ENCODE measurements at places on chromosomes 5 and 9.

DNA sequence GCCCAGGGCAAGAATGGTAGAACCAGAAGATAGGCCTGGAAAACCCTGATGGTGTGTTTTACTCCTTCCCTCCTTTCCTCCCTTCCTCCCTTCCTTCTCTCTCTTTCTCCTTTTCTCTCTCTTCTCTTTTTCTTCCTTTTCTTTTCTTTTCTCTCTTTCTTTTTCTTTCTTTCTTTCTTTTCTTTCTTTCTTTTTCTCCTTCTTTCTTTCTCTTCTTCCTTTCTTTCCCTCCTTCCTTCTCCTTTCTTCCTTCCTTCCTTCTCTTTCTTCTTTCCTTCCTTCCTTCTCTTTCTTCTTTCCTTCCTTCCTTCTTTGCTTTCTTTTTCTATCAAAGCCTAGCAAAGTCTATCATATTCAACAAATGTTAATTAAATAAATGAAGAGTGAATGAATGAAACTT, 24.0 kb upstream of the UBE2QL1 start:
- H3K4me3 ChIP-seq, result no peak overlapping the region
- no peaks in the 10 kb centered on the region for H3K36me3 ChIP-seq
- no peaks in the 10 kb centered on the region for H3K27me3 ChIP-seq
- no peaks in the 10 kb centered on the region for H3K4me1 ChIP-seq

- DNase-seq, result peak; percentile 36
- peaks cover 3% of the 10 kb centered on the region for H3K36me3 ChIP-seq
- H3K27me3 ChIP-seq, result no peaks in the 10 kb centered on the region
- H3K4me3 ChIP-seq, result no peak overlapping the region
- H3K4me1 ChIP-seq, result peaks cover 2% of the 10 kb centered on the region
Measured at GRCh38 chr5:119527351-119527750, 75.1 kb downstream of the HSD17B4 start.

GRCh38 chr9:124342776-124343485, 72.3 kb downstream of the PSMB7 start:
- DNase-seq, result peak; percentile 94
- H3K4me3 ChIP-seq, result no peak overlapping the region

GRCh38 chr5:173317852-173318251, 10.4 kb downstream of the STC2 start:
- peak overlapping the region; percentile 9 for H3K27ac ChIP-seq
- no peak overlapping the region for H3K4me3 ChIP-seq
- H3K27me3 ChIP-seq, result no peaks in the 10 kb centered on the region
- peaks cover 56% of the 10 kb centered on the region for H3K36me3 ChIP-seq
- no peak for DNase-seq

DNA sequence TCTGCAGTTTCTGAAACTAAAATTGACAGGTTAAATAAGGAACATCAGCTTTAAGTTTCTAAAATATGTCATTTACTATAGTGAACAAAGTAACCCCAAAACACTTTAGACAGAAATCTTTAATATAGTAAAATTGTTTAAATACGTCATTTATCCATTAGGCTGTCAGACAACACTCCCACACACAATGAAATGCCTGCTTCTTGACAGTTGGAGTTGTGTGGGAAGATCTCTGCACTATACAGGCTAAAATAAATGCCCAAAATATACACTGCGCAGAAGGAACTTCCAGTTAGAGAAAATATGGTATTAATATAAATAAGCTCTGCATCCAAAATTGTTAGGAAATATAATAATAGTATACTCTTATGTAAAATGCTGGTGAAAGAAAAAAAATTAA, 794.4 kb downstream of the CDH18 start:
- H3K4me3 ChIP-seq, result no peak overlapping the region
- no peaks in the 10 kb centered on the region for H3K4me1 ChIP-seq
- no peak overlapping the region for H3K27ac ChIP-seq
- no peaks in the 10 kb centered on the region for H3K27me3 ChIP-seq
- no peaks in the 10 kb centered on the region for H3K36me3 ChIP-seq
- no peak for DNase-seq

GRCh38 chr5:169494383-169494935, 89.1 kb upstream of the SPDL1 start:
- no peak for DNase-seq
- H3K27ac ChIP-seq, result no peak overlapping the region
- no peaks in the 10 kb centered on the region for H3K36me3 ChIP-seq
- no peak overlapping the region for H3K4me3 ChIP-seq

DNA sequence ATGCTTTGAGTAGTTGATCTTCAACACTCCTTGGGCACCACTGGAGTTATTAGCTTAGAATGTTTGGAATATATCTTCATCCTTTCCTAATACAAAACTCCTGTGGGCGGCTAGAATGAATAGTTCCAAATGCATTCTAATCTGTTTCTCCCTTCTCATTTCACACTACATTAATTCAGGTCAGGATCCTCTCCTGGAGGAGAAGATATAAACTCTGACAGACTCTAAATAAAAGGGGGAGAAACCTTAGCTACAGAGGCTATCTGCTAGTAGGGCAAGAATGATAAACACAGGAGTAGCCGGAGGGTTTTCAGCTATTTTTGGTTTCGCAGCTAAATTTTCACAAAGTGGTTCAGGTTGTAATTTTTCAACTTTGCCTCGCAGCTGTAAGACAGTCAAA, 45.2 kb upstream of the FAM240B start:
- no peak overlapping the region for H3K4me3 ChIP-seq
- no peak for DNase-seq
- H3K27ac ChIP-seq, result no peak overlapping the region
- H3K27me3 ChIP-seq, result no peaks in the 10 kb centered on the region
- H3K36me3 ChIP-seq, result no peaks in the 10 kb centered on the region

DNA sequence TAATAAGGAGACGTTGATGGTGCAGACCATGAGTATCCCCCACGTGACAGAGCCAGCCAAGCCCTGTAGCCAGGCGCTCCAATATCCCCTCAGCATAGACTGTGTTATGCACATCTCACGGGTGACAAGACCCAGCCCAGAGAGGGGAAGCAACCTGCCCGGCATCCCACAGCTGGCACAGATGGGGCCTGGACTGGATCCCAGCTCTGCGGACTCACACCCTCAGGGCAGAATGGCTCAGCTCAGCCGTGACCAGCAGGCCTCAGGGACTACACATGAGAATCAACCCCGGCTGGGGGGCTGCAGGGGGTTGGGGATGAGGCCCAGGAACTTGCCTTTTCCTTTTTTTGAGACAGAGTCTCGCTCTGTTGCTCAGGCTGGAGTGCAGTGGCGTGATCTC, 11.7 kb downstream of the FIBCD1 start:
- no peak overlapping the region for H3K27ac ChIP-seq
- no peaks in the 10 kb centered on the region for H3K36me3 ChIP-seq
- H3K27me3 ChIP-seq, result no peaks in the 10 kb centered on the region
- H3K4me1 ChIP-seq, result peaks cover 23% of the 10 kb centered on the region
- peak; percentile 11 for DNase-seq
- H3K4me3 ChIP-seq, result no peak overlapping the region

DNA sequence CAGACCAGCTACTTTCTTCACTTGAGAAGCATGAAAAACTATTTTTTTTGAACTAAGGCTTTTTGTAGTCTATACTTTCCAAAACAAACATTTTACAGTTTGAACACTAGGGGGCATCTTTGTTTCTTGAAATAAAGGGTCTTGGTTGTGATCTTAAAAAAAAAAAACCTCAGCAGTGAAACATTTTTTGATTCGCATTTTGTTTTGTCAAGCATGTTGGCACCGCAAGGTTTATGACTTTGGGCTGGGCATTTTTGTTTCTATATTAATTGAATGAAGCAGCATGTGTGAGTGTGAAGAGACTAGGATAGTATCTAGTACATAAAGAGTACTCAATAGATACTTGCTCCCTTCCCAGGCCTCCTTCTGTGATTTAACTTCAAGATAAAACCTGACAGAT, 31.6 kb upstream of the ACOT12 start:
- peaks cover 21% of the 10 kb centered on the region for H3K4me1 ChIP-seq
- H3K27ac ChIP-seq, result peak overlapping the region; percentile 42
- no peak overlapping the region for H3K4me3 ChIP-seq
- H3K36me3 ChIP-seq, result no peaks in the 10 kb centered on the region
- no peaks in the 10 kb centered on the region for H3K27me3 ChIP-seq

DNA sequence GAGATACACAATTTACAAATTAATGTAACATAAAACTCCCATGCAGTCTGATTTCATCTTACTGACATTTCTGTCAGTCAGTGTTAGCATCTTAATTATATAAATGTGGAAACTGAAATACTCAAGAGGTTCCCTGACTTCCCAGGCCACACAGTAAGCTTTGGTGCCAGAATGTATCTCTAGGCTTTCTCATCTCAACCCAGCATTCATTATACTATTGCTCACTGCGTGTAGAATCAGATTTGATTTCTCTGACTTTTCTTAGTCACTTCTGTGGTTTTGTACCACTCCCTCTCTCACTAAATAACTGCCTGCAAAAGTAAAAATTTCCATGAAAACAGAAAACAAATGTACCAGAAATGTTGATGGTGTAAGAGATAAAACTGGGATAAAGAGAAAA, 31.7 kb upstream of the CDKN2B start:
- peaks cover 4% of the 10 kb centered on the region for H3K4me1 ChIP-seq
- no peak overlapping the region for H3K27ac ChIP-seq
- no peak overlapping the region for H3K4me3 ChIP-seq
- peak; percentile 69 for DNase-seq

- peaks cover 3% of the 10 kb centered on the region for H3K36me3 ChIP-seq
- no peak for DNase-seq
- H3K27me3 ChIP-seq, result no peaks in the 10 kb centered on the region
Measured at GRCh38 chr9:105385381-105385985, 62.4 kb upstream of the FSD1L start.

GRCh38 chr5:119680080-119680479, 50.7 kb downstream of the FAM170A start:
- no peaks in the 10 kb centered on the region for H3K4me1 ChIP-seq
- no peak for DNase-seq
- H3K27me3 ChIP-seq, result no peaks in the 10 kb centered on the region
- H3K36me3 ChIP-seq, result no peaks in the 10 kb centered on the region
- no peak overlapping the region for H3K27ac ChIP-seq
- no peak overlapping the region for H3K4me3 ChIP-seq

- peaks cover 30% of the 10 kb centered on the region for H3K36me3 ChIP-seq
- H3K4me3 ChIP-seq, result no peak overlapping the region
- peaks cover 25% of the 10 kb centered on the region for H3K4me1 ChIP-seq
- no peaks in the 10 kb centered on the region for H3K27me3 ChIP-seq
- peak overlapping the region; percentile 99 for H3K27ac ChIP-seq
Measured at GRCh38 chr9:92035687-92036410, 79.4 kb downstream of the SPTLC1 start.

DNA sequence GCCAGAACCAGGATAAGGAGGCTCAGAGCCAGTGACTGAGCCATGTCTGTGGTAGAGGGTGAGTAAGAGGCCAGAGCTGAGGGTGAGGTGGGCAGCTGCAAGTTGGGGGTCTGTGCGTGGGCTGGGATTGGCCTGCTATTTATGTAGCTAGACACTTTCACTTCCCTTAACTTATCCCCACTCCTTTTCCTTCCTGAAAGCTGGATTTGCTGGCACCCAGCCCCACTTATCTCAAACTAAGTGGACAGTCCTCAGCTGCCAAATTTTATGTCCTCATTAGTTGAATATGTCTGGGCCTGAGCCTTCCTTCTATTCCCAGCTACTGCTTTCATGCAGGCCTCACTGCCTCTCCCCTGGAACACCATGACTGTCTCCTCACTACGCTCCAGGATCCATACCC, at the start of gene CCL21:
Gene CCL21 (minus strand): TSS at position 114 of the 400 bp plus-strand sequence. CDS start 70 bp downstream, at position 44.
- peaks cover 30% of the 10 kb centered on the region for H3K27me3 ChIP-seq
- DNase-seq, result no peak
- H3K4me3 ChIP-seq, result no peak within 1 kb of the TSS
- H3K36me3 ChIP-seq, result no peaks in the 10 kb centered on the region

DNA sequence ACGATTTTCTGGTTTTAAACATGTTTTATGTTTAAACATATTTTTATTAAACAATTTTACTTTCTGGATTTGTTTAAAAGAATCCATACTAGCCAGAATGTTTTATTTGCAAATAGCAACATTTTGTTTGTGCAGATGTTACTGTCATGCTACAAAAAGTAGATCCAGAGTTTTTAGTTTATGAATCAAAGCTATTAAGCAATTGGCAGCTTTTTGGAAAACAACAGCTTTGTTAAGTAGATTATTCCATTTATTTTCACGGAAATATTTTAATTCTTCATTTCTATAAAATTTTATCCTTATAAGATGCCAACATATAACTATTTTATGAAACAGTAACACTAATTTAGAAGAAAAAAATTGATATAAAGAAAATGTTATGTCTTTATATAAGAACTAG, 60.9 kb downstream of the DROSHA start:
- no peak overlapping the region for H3K4me3 ChIP-seq
- H3K27ac ChIP-seq, result no peak overlapping the region
- H3K36me3 ChIP-seq, result peaks cover 14% of the 10 kb centered on the region
- H3K4me1 ChIP-seq, result peaks cover 7% of the 10 kb centered on the region
- H3K27me3 ChIP-seq, result no peaks in the 10 kb centered on the region

GRCh38 chr5:153224651-153225050, 265.8 kb upstream of the GRIA1 start:
- no peaks in the 10 kb centered on the region for H3K27me3 ChIP-seq
- no peak overlapping the region for H3K27ac ChIP-seq
- H3K36me3 ChIP-seq, result no peaks in the 10 kb centered on the region
- no peak for DNase-seq
- no peak overlapping the region for H3K4me3 ChIP-seq

DNA sequence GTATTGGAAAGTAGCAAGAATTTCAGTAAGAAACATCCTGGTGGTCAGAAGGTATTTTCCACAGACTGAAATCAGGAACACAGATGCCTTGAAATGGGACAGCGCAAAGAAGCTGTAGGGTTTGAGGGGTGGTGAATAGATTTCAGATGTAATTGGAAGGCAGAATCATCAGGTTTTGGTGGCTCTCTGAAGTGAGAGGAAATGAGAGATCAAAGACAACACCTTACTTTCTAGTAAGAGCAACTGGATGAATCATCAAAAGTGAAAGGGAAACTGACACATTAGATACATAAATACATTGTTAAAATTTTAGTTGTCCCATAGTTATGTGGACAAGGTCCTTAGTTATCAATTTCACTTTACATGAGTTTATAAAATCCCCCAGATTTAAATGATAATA, 188.2 kb upstream of the SLC27A6 start:
- peaks cover 4% of the 10 kb centered on the region for H3K27me3 ChIP-seq
- no peak for DNase-seq
- H3K27ac ChIP-seq, result no peak overlapping the region

DNA sequence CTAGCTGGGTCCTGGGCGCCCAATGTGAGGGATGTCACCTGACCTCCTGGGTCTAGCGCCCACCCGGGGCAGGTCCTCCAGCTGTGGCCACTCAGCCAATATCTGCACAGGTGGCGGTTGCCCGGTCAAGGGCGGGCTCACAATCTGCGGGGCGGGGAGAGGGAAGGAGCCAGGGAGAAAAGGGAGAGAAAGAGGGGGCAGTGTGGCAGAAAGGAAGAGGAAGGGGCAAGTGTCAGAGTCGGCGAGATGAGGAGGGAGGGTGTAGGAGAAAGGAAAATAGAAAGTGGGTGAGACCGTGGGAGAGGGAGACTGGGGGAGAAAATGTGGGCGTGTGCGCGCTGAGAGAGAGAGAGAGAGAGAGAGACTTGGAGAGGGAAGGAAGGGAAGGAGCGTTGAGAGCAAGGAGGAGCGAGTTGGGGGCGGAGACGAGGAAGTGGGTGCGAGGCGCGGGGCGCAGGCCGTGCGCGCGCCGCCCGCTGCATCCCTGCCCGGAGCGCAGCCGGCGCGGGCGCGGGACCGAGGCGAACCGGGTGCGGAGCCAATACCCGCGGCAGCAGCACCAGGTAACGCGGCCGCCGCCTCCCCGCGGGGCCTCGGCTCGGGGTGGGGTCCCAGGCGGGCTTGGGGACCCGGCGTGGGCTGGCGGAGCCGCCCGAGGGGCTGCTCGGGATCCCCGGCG, at the start of gene HRH2:
Gene HRH2 (plus strand): TSS at position 479 of the 679 bp plus-strand sequence. CDS start 25,163 bp downstream, outside the sequence.
- H3K27ac ChIP-seq, result no peak within 1 kb of the TSS
- H3K27me3 ChIP-seq, result peaks cover 7% of the 10 kb centered on the region
- H3K36me3 ChIP-seq, result no peaks in the 10 kb centered on the region

Data from IMR-90 (cell line).